ENCODE measurements at places on chromosomes 5 and 9.
A peak's percentile ranks its signal among the peaks of the same experiment; 100 is the strongest.

DNA sequence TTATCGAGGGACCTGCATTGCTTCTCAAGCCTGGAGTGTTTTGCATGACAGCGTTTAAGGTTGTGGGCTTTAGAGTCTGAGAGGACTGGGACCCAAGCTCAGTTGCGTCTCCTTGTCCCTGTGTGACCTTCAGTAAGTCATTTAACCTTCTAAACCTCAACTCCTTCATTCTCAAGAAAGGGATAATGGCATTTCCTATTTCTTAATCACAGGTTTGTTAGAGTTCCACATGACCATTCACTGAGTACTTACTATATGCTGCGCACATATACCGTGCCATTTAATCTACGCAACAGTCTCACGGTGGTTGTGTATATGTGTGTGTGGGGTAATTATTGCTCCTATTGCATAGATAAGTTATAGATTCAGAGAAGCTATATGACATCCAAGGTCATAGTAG is 76.3 kb downstream of the MACROH2A1 start:
- no peak for DNase-seq

- no peak for DNase-seq
Observed at GRCh38 chr5:125446986-125447385, 700.5 kb upstream of the ZNF608 start.

DNA sequence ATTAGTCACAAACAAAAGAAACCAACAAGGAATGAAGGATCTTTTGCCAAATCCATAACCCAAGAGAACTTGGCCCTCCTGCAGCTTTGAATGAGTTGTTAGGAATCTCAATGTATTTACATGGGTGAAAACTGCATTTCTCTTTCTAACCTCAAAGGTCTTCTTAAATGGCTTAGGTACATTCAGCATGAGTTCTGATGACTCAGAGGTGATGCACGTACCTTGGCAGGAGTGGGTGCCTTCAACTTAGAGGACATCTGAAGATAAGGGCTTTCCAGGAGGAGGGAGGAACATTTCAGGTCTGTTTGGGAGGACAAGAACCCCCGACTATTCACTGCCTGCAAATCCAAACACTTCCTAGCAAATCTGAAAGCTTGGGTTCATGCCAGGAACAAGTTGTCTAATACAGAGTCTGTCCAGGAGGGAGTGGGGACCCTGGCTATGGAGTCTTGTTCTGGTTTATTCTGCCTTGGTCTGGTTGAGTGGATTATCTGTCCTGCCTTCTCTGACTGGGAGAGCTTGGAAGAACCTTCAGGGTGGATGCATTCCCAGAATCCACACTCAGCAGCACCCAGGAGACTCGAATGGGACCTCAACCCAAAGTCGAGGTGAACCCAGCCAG is 65.7 kb downstream of the IRX2 start:
- no peak for DNase-seq

DNA sequence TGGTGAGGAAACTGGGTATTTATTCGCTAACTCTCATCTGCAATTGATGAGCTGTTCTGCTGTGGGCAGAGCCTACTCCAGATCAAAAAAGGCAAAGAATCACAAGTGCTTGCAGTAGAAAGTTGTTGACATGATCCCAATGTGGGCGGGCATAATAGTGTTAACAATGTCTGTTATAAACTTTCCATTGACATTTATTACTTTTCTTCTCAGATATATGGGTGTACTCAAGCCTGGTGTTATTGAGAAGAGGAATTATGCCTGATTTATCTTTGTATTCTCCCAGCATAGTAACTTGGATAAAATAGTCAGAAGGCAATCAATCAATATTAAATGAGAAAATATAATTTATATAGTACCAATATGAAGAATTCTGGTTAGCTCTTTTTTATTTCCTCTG is 47.8 kb downstream of the ZNF474 start:
- no peak for DNase-seq

DNA sequence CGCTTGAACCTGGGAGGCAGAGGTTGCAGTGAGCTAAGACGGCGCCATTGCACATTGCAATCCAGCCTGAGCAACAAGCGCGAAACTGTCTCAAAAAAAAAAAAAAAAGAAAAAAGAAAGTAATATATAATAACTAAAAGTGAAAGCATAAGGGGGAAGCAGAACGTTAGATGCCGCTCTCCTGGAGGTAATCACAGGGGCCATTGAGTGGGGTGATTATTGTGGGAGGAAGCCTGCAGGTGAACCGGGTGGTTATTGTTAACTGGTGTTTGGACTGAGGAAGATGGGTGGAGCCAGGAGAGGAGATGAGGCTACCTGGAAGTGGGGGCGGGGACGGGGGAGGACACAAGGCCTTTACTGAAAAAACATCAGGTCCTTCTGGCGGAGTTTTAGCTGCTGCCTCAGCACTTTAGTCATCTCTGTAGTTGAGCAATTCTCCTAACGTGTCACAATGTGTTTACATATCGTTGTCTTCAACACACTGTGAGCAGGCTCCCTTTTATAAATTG is 5.3 kb upstream of the TJP2 start:
- DNase-seq, result peak; percentile 9

GRCh38 chr9:98010445-98010844 is 27.3 kb downstream of the ANP32B start:
- no peak for DNase-seq

DNA sequence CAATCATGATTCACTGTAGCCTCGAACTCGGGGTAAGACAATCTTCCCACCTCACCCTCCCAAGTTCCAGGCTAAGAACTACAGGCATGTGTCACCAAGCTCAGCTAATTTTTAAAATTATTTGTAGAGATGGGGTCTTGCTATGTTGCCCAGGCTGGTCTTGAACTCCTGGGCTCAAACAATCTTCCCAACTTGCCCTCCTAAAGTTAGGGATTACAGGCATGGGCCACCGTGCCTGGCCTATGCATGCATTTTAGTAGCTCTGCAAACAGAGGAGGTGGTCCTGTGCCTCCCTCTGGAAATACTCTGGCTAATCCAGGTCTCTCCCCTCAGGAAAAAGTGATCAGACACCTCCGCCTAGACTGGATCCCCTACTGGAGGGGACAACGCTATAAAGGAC is 21.5 kb upstream of the TRIM14 start:
- DNase-seq, result no peak

DNA sequence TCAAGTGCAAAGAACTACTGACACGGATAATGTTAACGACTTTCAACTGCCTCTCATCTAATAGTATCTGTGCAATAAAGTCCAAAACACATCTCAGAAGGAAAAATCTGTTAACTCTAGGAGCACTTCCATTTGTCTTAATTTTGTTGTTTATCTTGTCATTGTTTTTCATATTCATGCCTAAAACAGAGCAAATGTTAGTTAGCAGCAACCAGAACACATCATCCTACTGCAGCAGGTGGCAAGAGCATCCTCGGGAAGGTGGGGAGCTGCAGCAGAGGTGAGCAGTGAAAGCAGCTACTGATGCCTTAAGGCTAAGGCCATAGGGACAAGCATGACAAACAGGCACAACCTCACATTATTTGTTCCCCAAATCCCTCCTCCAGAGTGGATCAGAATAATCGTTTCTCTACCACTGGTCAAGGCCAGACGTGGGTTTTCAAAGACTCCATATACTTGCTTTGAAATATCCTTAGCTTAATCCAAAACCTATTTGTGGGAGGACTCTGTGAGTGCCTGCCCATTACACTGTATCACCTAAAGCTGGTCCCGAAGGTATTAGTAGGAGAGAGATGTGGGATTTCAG is 1.0 kb downstream of the HMGCS1 start:
- DNase-seq, result no peak

DNA sequence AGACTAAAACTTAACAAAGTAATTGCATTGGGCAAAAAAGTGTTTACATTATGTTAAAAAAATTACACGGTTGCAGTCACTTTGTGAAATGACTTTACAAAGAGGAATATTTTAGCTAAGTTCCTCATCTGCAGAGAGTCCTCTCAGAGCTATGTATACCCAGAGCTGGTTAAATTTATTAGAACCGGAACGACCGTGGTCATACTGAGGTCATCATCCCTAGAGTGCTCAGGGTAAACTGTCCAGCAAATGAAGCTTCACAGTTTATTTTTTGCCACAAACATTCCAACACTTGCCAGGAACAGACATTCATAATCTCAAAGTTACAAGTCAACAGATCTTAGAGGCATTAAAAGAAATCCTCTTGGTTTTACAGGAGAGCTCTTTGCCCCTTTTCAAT is 897 bp downstream of the ROPN1L start:
- no peak for DNase-seq

DNA sequence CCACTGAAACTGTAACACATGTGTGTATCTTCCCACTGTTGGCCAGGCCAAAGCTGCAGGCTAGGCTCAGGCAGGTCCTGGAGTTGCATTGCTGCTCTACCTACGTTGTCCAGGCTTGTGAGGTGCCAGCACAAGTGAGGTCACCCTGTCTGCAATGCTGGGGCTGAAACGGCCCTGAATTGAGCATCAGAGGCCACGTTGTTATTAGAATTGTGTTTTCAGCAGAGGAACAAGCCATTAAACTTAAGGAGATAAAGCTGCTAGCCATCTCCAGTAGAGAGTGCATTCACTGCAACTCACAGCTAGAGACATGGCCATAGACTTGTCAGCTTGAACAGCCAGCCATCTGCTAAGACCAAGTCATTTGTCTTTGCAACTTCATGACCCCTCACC is 191.8 kb downstream of the SEMA6A start:
- no peak for DNase-seq

DNA sequence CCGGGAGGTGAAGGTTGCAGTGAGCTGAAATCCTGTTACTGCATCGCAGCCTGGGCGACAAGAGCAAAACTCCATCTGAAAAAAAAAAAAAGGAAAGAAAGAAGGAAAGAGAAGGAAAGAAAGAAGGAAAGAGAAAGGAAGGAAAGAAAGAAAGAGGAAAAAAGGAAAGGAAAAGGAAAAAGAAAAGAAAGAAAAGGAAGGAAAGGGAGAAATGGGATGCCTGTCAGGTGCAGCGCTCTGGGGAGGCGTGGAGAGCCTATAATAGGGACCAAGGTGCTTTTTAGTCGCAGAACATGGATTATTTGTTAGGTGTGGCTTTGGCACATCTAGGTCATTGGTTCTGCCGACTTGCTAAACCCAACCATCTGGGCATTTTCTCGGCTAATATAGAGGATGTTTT is 17.9 kb downstream of the EXOSC2 start:
- DNase-seq, result no peak

DNA sequence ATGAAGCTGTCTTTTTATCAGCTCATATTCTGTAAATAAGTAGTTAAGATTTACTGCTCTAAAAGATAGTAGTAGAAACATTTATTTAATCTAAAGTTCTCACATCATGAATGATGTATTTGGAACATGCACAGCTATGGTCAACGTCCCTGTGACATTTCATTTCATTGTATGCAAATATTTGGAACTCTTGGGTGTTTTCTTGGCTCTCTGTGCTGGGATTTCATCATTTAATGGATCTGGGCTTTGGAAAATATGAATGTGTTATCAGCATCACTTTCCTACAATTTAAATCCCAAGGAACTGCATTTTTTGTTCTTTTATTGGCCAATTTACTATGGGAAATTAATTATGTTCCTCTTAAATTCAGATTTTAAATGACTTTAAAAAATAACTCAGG is 462.9 kb downstream of the SEMA5A start:
- no peak for DNase-seq

GRCh38 chr5:150286820-150287219 is 2.8 kb downstream of the CAMK2A start:
- no peak for DNase-seq

DNA sequence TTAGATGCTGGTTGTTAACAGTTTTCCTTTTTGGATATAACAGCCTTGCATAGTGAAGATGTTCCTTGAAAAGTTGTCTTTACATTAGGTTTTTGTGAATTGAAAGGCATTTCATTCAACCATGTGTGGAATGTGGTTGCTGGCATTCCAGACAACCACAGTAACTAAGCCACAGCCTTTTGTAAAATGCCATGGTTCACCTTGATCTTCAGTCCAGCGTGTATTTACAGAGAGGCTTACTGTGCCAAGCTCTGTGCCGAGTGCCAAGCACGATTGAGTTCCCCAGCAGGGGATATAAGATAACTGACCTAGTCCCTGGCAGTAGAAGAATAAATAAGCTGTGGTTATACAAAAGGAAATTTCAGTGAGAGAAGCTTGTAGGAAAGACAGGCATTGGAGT is 4.9 kb downstream of the EXOSC2 start:
- no peak for DNase-seq

DNA sequence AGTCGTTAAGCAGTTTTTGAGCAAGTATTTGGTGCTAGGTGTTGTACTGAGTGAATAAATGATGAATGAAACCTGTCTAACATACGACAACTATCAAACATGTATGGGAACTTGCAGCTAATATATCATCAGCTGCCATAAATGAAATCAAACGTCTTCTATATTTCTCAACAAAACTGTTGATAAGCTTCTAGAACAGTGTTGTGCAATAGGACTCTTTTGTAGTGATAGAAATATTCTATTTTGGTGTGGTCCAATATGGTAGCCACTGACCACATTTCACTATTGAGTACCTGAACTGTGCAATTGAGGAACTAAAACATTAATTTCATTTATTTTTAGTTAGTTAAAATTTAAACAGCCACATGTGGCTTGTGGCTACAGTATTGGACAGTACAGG is 16.3 kb upstream of the FYB1 start:
- DNase-seq, result no peak

- no peak for DNase-seq
Observed at GRCh38 chr9:107155244-107155817, 127.7 kb upstream of the RAD23B start.

GRCh38 chr5:58786711-58787303 is 203.9 kb downstream of the RAB3C start:
- DNase-seq, result no peak

- DNase-seq, result no peak
Observed at GRCh38 chr5:133639850-133640528, 27.6 kb upstream of the FSTL4 start.

- DNase-seq, result no peak
Observed at GRCh38 chr9:128365525-128365924, 5.6 kb upstream of the URM1 start.

GRCh38 chr5:67483453-67484030 is 286.9 kb upstream of the CD180 start:
- DNase-seq, result no peak

GRCh38 chr5:141402553-141403243 is at the start of gene PCDHGA9:
Gene PCDHGA9 (plus strand): TSS chr5:141402778. CDS start chr5:141402953, 175 bp downstream.
- DNase-seq, result no peak

GRCh38 chr5:122691931-122692330 is 82.9 kb upstream of the SNX2 start:
- no peak for DNase-seq

DNA sequence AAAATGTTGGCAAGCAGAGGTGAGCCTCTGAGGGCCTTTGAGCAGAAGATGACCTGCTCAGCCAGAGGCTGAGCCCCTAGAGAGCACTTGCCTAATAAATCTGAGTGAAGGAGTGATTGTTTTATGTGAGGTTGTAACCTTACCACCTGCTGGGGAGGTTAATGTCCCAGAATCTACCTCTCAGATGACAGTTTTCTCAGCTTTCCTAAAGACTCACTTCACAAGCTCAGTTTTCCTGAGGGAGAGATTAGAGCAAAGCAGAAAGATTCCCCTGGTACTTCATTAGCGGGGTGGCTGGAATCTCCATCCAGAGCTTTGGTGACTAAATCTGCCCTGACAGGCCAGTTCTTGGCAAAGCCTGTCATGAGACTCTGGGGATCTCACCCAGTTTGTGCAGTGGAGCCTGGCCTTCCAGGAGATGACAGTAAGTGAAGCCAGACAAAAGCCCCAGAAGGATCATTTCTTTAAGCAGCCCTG is 48.8 kb upstream of the GALNT10 start:
- DNase-seq, result no peak

Measured in activated T-cell treated with anti-CD3 and anti-CD28 coated beads for 4 hours (primary cell).